EH (cell line): ENCODE measurements at places on chromosomes 1 and 21.
A peak's percentile ranks its signal among the peaks of the same experiment; 100 is the strongest.

DNA sequence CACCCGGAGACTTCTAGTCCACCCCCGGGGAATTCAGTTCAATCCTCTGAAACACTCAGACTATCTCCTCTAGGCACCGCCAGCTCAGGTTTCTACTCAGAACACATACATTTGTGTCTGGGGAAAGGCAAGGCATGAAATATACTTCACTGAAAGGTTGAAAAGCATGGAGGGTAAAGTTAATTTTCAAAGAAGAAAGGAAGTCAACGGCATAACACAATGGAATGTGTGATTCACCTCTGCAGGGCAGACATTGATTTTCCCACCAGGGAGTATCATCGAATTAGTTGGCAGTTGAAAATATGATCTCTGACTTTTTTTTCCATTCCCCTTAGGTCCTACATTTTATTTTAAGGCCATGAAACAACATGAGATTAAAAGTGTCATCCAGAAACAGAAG lies 669.4 kb downstream of the SMYD3 start:
- DNase-seq = peak; percentile 62

- DNase-seq = no peak
Observed at GRCh38 chr1:208924928-208925327, 658.6 kb upstream of the CAMK1G start.

DNA sequence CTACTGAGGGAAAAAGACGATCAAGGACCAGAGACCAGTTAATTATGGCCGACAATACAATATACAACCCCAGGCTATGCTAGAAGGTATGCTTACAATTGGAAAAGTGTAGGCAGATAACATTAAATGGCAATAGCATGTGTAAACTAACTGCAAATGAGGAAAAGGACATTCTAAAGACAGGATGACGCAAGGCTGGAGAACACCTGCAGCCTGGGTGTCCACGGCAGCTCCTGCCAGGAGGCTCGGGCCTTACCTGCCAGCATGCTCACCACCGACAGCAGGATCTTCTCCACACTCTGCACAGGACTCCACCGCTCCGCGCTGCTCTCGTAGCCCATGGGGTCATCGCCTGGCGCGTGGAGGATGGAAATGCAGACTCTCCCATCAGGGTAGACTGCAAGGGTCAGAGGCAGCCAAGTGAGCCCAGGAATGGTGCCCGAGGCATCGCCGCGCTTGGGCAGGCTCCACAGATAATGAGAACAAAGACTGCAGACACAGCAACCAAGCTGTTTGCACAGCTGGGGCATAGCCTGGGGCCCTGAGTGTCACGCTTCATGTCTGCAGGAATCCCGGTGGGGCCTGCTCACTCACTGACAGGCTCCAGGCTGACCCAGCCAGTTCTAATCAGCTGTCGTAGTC lies 28.2 kb downstream of the UBE2G2 start:
- no peak for DNase-seq

DNA sequence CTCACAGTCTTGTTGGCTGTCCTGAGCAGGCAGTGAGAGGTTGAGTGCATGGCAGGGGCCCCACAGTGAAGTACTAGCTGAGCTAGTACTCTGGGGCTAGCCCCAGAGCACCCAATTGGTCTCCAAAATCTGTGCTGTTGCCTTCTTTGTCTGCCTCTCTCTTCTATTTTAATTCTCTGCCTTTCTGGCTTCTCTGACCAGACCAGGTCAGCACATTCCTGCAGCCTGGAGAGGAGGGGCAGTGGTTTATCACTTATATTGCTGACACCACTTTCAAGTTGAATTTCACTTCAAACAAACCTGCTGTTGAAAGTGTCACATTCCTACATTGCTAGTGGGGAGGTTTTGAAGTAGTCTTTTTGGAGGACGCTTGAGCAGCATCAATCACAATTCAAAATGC lies 628.7 kb downstream of the PTPRU start:
- DNase-seq = no peak

DNA sequence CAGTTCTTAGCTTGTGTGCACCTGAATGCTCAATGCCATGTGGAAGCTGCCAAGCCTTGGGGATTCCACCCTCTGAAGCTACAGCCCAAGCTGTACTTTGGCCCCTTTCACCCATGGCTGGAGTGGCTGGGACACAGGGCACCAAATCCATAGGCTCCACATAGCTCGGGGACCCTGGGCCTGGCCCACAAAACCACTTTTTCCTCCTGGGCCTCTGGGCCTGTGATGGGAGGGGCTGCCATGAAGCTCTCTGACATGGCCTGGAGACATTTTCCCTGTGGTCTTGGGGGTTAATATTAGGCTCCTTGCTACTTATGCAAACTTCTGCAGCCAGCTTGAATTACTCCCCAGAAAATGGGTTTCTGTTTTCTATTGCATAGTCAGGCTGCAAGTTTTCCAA lies 579.9 kb downstream of the MATN1 start:
- DNase-seq = no peak

DNA sequence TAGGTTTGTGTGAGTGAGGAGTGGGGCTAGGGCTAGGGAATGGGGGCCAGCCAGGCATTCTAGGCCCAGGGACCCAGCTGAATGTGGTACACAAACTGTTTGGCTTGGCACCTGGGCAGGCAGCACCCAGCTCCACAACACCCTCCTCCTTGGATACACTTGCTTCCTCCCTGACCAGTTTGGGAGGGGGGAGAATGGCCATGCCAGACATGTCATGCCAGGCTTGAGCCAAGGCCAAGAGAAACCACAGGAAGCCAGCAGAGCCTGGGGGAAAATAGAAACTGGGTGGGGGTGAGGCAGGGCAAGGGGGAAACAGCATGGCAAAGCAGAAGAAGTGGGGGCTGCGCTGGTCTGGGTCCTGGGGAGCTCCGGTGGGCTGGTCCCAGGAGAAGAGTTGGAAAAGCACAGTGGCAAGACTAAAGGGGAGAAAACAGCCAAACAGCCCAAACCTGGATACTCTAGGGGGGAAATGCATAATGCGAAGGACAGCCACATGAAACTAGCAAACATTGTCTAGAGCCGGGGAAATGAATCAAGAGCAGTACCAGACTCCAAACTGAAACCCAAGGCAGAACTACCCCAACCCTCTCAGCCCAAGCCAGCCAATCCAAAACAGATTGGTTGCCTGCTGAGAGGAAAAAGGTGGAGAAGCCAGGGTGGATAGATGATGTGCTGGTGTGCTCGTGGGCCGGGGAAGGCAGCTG lies 47.9 kb downstream of the LGR6 start:
- DNase-seq = no peak

DNA sequence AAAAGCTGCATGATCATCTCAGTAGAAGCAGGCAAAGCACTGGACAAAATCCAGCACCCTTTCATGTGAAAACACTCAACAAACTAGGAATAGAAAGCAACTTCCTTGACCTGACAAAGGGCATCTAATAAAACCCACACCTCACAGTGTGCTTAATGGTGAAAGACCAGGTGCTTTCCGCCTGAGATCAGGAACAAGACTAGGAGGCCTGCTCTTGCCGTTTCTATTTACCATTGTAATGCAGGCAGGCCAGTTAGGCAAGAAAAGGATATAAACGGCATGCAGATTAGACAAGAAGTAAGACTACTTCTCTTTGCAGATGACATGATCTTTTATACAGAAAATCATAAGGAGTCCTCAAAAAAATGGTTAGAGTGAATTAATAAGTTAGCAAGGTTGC lies 37.2 kb downstream of the SLC37A1 start:
- DNase-seq = no peak

DNA sequence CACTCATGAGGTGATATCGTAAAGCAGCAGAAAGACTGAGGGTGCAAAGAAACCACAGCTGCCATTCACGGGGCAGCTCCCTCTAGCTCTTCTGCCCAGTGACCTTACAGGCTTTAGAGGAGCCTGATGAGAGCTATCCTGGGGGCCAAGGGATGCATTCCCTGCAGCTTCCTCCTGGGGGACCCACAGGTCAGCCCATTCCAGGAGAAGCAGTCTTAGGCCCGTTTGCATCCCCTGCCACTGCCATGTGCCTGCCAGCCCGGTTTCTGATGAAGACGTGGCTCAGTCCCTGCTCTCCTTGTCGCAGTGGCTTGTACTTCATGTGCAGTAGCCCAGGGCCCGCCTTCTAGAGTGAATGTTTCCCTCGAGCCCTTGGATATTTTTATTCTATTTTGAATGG lies 22.8 kb downstream of the ATP5PO start:
- DNase-seq = no peak

DNA sequence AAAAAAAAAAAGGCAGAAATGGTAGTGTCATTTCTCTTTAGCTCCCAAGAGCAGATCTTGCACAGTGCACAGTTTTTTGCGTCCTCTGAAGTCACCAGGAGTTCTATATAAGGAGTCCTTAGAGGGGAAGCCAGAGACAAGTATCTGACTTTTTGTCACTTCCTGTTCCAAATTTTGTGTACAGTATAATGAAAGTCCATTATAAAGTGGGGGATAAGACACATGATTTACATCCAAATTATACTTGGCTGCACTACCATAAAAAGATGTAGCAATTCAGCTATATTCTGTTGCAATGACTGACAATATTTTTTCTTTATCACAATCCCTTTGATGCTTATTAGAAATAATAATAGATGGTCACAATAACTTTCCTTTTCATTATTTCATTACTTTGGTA lies 1276.9 kb upstream of the ADGRL2 start:
- DNase-seq = no peak

- DNase-seq = no peak
Observed at GRCh38 chr1:162217706-162218105, 148.2 kb downstream of the NOS1AP start.

GRCh38 chr1:197595304-197595904 lies 179.9 kb downstream of the DENND1B start:
- no peak for DNase-seq

DNA sequence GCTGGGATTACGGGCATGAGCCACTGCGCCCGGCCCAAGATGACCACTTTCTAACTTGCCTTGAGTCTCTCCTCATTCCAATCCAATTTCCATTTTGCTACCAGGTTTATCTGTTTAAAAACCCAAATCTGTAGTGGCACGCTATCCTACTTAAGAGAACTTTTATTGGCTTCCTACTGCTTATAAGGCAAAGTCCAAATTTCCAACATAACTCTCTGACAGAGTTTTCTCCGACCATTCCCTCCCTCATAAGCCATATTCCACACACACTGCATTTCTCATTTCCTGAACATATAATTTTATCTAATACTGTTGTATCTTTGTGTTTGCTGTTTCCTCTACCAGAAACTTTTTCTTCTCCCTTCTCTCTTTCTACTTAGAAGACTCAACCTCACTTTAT lies 15.3 kb downstream of the SF3A3 start:
- DNase-seq = no peak

DNA sequence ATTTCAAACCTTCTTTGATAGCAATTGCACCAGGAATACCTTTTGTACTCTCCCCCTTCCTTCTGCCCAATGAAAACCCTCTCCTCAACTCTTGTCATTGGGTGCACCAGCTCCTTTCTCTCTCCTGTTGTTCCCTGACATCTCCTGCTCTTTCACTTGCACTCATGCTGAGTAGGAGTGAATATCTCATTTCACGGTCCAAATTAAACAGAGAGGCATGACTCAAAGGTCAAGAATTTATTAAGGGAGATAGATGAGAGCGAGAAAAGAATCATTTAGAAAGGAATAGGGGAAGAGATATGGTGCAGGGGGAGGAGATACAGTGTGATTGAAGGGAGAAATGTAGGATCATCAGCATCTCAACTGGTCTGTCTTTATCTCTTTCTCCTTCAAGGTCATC lies 22.1 kb downstream of the AIM2 start:
- peak; percentile 55 for DNase-seq

DNA sequence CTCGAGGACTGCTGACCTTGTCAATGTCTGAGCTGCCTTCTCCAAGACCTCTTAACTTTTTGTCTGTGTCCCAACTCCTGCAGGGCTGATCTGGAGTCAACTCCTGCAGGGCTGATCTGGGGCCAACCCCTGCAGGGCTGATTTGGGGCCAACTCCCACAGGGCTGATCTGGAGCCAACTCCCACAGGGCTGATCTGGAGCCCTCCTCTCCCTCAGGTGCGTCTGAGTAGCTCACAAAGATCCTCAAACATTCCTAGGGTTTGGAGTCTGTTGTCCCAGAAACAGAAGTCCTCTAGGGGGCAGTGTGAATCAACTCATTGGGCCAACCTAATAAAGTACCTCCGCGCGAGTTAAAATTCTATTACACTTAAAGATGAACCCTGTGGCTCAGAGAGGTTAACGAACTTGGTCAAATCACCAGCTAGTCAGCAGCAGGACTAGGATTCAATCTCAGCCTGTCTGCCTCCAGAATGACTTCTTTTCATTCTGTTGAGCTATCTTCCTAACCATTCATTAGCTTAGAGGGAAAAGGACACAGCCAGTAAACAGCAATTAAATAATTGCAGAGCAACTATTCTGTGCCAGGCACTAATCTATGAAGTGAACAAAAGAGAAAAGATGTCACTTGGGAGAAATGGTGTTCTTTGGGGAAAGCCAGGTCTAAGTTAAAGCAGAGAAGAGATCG lies 17.2 kb upstream of the RLF start:
- peak; percentile 71 for DNase-seq

DNA sequence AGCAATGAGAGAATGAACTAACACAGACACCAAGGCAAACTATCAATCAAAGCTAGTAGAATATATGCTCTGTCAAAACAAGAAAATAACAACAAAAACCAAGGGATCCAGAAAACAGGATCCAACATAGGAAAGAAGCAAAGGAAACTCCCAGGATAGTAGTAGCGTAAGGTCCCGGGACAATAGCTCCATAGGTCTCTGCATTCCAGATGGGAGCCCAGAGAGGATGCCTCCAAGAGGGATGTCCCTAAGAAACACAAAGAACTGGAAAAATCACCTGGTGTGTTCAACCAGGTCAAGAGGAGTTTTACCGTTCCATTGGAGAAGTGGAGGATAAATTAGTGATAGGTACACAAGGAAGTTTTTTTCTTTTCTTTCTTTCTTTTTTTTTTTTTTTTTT lies 5.7 kb upstream of the FAM43B start:
- DNase-seq = no peak

DNA sequence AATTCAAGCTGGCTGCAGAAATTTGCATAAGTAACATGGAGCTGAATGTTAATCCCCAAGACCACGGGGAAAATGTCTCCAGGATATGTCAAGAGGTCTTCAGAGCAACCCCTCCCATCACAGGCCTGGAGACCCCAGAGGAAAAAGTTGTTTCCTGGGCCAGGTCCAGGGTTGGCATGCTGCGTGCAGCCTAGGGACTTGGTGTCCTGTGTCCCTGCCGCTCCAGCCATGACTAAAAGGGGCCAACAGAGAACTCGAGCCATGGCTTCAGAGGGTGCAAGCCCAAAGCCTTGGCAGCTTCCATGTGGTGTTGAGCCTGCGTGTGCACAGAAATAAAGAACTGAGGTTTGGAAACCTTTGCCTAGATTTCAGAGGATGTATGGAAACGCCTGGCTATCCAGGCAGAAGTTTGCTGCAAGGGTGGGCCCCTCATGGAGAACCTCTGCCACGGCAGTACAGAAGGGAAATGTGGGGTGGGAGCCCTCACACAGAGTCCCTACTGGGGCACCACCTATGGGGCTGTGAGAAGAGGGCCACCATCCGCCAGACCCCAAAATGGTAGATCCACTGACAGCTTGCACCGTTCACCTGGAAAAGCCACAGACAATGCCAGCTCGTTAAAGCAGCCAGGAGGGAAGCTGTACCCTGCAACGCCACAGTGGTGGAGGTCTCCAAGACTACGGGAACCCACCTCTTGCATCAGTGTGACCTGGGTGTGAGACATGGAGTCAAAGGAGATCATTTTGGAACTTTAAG lies 222.9 kb downstream of the COP1 start:
- no peak for DNase-seq

GRCh38 chr21:36509973-36510664 lies 30.2 kb upstream of the CLDN14 start:
- no peak for DNase-seq
